NT2/D1 (cell line): ENCODE measurements at places on chromosomes 13 and 19.

DNA sequence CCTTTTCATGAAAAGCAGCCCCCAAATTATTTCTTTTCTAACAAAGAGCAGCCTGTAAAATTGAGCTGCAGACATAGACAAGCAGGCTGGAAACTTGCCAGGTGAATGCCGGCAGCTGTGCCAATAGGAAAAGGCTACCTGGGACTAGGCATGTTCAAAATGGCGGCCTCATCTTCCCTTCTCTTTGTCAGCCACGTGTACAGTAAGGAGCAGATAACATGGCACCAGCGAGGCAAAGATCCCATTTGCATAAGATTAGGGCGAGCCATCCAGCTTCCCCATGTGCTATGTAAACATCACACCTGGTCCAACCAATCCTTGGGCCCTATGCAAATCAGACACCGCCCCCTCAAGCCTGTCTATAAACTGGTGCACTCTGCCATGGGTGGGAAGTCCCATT, 31.2 kb upstream of the CACNA1A start:
- peak; percentile 47 for DNase-seq

DNA sequence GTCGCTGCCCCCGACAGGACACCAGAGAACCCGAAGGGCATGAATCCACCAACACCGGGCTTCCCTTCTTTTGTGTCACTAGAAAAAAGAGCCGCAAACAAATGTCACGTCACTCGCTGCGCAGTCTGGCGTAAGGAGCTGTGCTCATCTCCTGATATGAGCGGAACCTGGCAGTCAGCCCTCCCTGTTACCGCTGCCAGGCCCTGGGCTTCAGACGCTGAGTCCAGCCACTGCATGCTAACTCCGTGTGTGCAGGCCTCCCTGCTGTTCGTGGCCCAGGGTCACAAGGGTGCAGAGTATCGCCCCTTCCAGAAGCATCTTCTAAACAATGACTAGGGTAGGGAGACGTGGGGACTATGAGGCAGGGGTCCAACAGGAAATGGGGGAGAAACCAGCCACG, 71.3 kb downstream of the SLC7A1 start:
- no peak for DNase-seq

DNA sequence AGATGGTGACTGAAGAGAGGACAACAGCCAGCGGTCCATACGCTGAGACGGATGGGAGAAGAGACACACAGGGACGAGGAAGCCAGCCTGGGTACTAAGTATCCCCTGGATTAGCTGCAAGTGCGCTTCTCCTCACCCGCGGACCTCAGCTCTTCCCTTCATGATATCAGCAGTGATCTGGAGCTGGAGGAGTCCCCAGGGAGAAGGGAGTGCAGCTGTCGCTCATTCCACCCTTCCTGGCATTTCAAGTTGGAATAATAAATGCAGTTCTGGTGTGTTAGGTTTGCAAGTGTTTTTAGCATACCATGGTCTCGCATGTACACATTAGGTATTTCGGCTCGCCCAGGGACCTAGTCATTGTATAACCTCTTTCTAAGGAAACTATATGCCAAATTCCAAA, 88.5 kb upstream of the C1QTNF9B start:
- DNase-seq: no peak

GRCh38 chr19:32881766-32882165, 12.2 kb upstream of the SLC7A9 start:
- DNase-seq: no peak

DNA sequence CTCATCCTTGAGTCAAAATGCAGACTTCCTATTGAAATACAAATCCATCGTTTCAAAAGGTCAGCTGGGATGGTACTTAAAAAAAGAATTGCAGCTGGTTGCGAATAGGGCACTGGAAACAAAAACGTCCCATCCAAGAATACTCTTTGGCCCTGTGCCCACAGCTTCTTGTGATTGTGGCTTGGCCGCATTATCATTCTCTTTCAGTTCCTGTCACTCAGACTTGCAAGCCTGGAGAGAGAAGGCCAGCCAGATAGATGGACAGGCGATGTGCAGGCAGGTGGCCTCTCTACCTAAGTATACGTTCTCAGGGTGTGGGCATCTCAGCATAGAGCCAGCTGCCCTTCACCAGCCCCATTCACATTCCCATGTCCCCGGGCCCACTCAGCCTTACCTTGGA, 208.5 kb upstream of the ZNF536 start:
- DNase-seq: no peak

- no peak for DNase-seq
Measured at GRCh38 chr19:7196763-7197118, 97.5 kb downstream of the INSR start.

- no peak for DNase-seq
Measured at GRCh38 chr13:51148952-51149573, 38.0 kb upstream of the C13orf42 start.

DNA sequence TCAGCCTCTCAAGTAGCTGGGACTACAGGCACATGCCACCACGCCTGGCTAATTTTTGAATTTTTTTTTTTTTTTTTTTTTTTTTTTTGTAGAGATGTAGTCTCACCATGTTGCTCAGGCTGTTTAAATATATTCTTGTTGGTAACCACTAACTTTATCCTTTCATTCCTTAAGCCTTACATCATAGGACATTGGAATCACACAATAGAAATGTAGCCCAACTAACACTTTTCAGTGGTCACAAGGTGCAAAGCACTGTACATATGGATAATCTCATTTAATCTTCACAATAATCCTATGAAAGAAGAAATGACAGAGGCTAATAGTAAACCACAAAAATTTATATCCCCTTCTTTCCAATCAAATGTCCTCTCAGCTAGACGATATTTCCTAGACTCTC, 417.8 kb upstream of the DACH1 start:
- DNase-seq: no peak

DNA sequence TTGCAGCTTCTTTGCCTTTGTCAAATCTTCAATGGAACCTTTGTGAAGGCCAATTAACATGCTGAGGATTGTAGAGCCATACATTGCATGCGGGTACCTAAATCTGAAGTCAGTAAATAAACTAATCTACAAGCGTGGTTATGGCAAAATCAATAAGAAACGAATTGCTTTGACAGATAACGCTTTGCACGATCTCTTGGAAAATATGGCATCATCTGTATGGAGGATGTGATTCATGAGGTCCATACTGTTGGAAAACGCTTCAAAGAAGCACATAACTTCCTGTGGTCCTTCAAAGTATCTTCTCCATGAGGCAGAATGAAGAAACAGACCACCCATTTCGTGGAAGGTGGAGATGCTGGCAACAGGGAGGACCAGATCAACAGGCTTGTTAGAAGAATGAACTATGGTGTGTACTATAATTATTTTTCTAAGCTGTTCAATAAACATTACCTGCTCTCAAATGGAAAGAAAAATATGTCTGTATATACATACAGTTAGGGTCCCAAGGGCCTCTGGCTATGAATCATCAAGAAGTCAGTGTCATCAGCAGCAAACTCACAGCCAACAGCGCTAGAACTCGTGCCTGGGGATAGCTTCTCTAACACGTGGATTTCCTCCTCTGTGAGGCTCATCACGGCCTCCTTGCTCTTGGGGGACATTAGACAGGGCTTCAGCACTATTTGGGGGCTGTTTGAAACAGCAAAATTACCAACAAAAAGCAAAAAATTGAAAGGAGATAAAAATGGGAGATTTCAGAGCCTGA, 2.9 kb upstream of the CD70 start:
- no peak for DNase-seq

GRCh38 chr19:19654441-19654840, 9.0 kb downstream of the ATP13A1 start:
- DNase-seq: no peak

- no peak for DNase-seq
Measured at GRCh38 chr13:45590066-45590465, 25.5 kb downstream of the ERICH6B start.

GRCh38 chr13:24271601-24272451, 37.6 kb upstream of the C1QTNF9 start:
- DNase-seq: no peak

DNA sequence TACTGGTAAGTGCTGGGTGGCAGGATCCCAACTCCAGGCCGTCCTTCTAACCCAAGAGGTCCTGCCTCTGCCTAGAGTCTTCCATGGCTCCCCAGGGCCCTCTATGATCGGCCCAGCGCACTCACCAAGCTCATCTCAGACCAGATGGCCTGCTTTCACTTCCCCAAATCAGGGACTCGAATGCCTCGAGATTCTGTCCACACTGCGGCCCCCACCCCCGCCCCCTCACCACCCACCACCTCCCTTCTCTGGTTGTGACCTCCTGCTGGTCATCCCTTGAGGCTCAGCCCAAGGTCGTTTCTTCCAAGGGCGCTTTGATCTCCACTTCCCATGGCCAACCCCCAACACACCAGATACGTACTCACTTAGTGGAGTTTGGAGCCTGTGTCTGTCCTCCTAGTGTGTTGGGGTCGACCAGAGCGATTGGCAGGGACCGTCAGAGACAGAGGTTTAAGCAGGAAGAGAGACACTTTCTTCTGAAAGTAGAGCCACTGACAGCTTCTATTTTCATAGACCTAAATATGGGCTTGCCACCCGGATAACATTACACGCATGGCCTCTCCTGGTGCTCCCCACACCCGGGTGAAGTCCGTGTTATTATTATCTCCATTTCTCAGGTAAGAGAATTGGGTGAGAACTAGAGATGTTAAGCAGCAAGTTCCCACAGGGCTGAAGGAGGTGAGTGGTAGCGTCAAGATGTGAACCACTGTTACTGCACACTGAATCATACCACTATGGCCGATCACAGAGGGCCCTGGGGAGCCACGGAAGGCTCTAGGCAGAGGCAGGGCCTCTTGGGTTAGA, at the start of gene FCER2:
TSS of gene FCER2 (minus strand) at position 478 of the 804 bp plus-strand sequence. CDS start 2,371 bp downstream, outside the sequence.
- DNase-seq: no peak

GRCh38 chr19:13726323-13726722, 38.0 kb upstream of the MRI1 start:
- DNase-seq: no peak

DNA sequence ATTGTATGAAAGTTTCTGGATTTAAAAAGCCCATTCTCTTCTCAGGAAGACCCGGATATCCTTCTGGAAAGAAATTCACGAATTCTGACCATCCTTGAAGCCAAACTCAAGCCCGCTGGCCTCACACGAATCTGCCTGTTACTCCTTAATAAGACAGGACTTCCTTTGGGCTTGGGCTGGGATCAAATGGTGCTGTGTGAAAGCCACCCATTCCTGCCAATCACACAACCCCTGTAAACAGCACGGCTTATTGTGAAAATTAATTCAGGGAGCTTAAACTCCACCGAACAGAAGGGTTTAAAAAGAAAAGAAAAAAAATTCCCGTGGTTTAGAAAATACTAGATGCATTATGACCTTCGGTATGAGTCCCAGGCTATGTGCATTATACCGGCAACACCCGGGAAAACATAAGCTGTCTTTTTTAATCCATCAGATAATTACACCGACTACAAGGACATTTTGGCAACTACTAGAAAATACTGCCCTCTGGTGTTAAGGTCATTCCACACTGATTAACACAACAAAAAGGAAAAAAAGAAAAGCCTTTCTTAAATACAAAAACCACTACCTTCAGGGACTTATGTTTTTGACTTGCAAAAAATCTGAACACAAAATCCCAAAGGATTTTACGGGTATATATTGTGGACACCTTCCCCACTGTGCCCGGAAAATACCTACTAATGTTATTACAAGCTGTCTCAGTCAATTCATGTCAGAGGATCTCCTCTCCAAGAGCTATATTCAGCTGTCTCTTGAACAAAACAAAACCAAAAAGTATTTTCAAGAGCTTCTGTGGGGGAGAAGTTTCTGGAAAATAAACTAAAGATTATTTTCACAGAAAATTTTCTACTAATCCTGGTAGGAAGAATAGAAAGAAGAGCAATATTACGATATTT, 76.0 kb upstream of the LSM14A start:
- peak; percentile 25 for DNase-seq

DNA sequence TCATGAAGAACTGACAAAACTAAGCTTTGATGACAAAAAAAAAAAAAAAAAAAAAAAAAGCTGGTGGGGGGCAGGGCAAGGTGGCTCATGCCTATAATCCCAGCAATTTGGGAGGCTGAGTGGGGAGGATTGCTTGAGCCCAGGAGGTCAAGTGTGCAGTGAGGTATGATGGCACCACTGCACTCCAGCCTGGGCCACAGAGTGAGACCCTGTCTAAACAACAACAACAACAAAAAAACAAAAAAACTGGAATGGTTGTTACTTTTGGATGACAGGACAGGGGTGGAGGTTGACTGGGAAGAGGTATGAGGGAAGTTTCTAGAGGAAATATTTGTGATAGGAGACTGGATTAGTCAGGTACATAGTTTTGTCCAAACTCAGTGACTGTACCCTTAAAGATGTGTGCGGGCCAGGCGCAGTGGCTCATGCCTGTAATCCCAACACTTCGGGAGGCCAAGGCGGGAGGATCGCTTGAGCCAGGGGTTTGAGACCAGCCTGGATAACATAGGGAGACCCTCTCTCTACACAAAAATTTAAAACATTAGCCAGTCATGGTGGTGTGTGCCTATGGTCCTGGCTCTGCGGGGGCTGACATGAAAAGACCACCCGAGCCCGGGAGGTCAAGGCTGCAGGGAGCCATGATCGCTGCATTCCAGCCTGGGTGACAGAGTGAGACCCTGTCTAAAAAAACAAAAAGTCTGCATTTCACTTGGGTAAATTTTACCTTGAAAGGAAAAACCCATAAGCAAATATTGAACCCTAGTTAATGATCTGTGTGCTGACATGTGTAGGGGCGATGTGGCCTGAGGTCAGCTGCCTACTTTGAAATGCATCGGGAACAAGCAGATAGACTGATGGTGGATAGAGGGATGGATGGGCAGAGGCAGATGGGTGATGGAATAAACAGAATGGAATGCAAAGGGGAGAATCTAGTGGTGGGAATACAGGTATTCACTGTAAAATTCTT, 37.0 kb downstream of the CERS4 start:
- DNase-seq: no peak

DNA sequence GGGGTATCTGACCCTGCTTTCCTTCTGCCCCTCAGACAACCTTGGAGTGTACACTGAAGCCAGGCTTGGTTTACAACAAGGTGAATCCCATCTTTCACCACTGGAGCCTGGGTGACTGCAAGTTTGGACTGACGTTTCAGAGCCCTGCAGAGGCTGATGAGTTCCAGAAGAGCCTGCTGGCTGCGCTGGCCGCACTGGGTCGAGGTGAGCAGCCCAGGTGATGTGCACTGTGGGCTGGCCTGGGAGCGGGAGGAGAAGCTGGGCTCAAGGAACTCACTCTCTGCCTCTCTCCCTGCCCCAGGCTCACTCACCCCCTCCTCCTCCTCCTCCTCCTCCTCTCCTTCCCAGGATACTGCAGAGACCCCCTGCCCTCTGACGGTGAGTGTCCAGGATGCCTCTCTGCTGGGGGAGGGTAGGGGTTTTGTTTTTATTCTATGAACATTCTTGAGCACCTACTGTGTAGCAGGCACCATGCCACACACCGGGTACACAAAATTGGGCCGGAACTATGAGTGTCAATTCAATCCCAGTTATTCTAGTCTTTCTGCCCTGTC, 3.5 kb downstream of the SPRED3 start:
- DNase-seq: no peak
